ENCODE measurements at places on chromosomes 4 and X. TPM values are rescaled to one million over a fixed set of nuclear protein-coding genes. Genes with fewer than 3 reads are reported as not detected.

GRCh38 chrX:18448416-18448815 is 23.0 kb downstream of the CDKL5 start:
- no peak for DNase-seq

DNA sequence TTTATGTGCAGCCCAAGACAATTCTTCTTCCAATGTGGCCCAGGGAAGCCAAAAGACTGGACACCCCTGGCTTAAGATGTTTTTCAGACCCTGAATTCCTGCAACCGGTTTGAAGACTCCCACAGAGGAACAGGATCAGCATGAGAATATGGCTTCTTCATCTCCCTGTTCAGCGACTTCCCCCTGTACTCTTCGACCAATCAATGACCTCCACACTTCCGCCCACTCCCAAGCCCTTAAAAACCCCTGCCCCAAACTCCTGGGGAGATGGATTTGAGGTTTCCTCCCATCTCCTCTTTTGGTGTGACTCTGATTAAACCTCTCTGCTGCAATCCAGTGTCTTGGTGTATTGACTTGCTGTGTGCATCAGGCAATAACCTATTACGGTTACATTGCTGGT is 344.4 kb downstream of the NR3C2 start:
- no peak for DNase-seq

FAM236B gene
- total RNA-seq = not detected

PHKA1 gene
- 16.1 TPM for total RNA-seq

DNA sequence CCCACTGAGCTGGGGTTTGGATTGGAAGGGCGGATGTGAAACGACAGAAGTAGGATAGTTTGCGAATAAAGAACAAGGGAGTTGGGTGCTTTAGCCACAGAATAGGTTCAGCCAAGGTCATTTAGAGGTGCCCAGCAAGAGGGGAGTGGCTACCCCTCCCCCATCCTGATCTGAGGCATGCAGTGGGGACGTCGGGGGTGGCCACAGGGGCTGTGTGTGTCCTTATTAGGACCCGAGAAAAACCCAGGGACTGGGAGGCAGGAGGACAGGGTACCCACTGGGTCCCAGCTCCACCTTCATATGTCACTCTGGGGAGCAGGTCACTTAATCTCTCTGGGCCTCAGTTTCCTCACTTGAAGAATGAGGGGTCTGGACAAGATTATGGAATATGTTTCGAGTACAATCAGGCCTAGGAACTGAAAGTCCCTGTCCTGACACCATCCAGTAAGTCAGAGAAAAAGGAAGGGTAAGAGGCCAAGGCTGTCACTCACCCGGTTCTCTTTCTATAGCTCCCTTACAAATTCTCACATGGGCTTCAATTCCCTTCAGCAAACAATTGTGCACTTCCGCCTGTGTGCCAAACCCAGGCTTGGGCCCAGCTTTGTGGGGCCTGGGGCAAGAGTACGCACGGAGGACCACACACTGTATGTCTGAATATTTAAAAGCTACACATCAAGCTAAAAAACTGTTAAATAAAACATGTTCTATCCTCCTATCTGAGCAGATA is 4.2 kb upstream of the NYX start:
- no peak for DNase-seq

DNA sequence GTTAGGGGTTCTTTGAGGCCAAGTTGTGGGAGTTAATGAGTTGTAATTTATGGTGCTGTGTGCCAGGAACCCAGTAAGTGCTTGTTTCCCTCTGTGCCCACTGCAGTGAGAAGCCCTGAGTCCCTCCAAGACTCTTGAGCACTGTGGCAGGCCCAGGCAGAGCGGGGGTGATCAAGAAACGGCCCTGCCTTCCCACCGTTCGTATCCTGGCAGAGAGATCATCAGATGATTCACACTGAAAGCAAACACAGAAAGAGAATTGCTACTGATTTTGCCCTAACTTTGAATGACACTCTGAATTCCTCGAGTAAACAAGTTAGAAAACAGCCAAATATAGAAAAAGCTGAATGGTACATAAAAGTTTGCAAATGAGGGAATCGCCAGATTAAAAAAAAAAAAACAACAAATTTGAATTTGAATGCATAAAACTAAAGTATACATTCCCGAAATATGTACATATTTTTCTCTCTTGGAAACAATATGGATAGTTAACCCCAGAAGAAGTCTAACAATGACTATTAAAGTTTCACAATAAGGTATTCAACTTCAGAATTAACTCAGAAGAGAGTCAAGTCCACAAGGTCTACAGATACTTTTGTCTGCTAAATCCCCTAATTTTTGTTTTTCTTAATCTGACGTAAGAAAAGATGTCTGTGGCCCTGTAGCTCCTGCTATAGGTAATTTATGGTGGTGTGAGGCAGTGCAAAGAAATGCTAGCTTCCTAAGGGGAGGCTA is 71.8 kb downstream of the AFAP1 start:
- DNase-seq = no peak

- no peak for DNase-seq
Observed at GRCh38 chrX:63746278-63746677, 38.7 kb downstream of the ARHGEF9 start.

GRCh38 chrX:103183912-103184311 is 31.0 kb upstream of the BEX4 start:
- no peak for DNase-seq

HTN1 gene
- total RNA-seq = not detected

SPACA5 gene
- not detected for total RNA-seq

FTSJ1 gene
- total RNA-seq = 15.7 TPM

PNPLA4 gene
- 33.3 TPM for total RNA-seq

Data from Right ventricle myocardium inferior (tissue), 1 donor.